ENCODE measurements at places on chromosomes 7 and 10.

DNA sequence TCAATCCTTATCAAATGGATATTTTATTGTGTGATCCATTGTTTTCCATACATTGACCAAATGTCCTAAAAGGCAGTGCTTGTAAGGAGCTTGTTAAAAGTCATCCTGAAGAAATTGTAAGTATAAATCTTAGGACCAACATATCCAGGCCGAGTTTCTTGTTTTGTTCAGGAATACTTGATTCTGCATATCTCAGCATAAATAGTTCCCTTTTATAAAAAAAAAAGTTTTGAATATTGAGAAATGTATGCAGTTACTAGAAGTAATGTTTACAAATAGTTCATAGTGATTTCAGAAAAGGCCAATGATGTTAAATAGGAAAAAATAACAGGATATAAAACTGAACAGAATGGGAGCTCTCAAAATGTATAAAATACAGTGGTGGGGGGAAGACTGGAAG lies 6.6 kb downstream of the GRID1 start:
- no peak for DNase-seq

GRCh38 chr10:103951942-103952341 lies 15.0 kb upstream of the SLK start:
- DNase-seq, result no peak

DNA sequence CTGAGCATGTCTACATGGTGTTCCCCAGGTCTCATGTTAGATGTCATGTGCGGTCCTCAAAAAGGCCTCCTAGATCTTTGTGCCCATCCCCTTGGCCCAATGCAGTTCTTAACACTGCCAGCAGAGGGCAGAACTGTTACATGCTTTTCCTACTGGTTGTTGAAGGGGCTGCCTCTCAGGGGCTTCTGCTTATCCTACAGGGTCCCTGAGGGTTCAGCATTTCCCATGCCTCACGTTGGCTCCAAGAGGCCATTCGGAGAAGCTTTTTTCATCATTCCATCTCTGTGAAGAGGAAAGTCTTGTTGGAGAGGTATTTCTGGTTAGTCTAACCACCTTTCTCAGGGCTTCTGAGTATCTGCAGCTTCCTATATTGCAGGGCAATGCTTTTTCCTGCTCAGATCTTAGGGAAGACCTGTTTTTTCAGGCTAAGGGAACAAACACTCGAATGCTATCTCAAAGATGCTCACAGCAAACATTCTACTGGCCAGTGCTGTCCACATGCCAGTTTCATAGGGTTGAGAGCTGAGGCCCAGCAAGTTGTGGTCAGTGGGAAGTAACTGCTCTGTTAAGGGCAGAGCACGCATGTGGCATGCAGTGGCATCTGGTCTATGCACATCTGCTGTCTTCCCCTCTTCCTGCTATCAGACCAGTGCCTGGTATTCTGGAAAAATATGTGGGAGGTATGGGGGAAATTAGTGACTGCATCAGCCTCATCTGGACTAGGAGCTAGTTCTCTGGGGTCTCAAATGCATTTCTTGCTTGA lies 31.5 kb downstream of the MBL2 start:
- peak; percentile 8 for DNase-seq

- no peak for DNase-seq
These were observed 11.2 kb upstream of the JAKMIP3 start for GRCh38 chr10:132054564-132054963.

- no peak for DNase-seq
These were observed 30.4 kb downstream of the GET4 start for GRCh38 chr7:906776-907157.
